Placental pericyte (primary cell): ENCODE measurements at places on chromosomes 12 and 14. TPM values are rescaled to one million over a fixed set of nuclear protein-coding genes. Genes with fewer than 3 reads are reported as not detected.

The RNF212B gene
- total RNA-seq, result not detected in 2 replicates

The PROX2 gene
- total RNA-seq, result not detected in 2 replicates

The OVCH1 gene
- total RNA-seq, result not detected in 2 replicates

The PRIMA1 gene
- not detected in 2 replicates for total RNA-seq

The LARP4 gene
- 21.7 and 38.7 TPM in 2 replicates for total RNA-seq
